ENCODE measurements at places on chromosomes 7 and 10.
A peak's percentile ranks its signal among the peaks of the same experiment; 100 is the strongest.

GRCh38 chr10:124308811-124309210 is 109.9 kb downstream of the OAT start:
- DNase-seq, result no peak

DNA sequence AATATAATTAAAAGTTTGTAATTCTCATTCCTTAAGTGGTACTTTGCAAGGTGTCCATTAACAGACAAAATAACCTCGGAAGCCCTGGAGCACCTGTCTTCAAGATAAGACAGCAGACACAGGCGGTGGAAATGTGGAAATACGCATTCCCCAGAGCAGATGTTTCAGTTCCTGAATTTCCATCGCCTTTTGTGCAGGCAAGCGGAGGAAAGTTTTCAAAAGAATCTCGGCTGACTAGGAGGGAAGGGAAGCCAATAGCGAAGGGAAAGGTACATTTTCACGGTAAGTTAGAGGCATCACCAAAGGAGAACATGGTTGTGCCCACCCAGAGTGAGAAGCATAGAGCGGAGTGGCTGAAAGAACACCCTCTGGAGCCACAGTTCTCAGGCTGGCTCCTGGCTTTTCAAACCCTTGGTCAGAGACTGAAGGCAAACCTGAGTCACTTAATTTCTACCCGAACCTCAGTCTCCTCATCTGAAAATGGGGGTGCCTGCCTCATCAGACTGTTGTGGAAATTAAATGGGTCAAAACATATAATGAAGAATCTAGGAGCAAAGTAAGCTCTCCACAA is 13.6 kb downstream of the CPA1 start:
- no peak for DNase-seq

DNA sequence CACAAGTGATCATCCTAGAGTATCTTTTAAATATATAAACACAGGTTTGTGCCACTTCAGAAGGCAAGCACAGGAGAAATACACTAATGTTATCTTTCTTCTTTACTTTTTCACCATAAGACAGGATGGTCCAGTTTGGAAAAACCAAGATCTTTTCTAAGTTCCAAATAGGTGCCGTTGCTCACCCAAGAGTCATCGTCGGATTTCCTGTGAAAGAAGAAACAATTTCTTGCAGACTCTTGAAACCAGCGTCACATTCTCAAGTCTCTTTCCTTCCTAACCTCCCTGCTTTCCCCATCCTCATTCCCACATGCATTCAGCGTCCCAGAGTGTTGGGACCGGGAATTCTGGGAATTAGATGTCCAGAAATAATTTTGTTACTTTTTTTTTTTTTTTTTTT is 42.8 kb upstream of the GSDME start:
- no peak for DNase-seq

DNA sequence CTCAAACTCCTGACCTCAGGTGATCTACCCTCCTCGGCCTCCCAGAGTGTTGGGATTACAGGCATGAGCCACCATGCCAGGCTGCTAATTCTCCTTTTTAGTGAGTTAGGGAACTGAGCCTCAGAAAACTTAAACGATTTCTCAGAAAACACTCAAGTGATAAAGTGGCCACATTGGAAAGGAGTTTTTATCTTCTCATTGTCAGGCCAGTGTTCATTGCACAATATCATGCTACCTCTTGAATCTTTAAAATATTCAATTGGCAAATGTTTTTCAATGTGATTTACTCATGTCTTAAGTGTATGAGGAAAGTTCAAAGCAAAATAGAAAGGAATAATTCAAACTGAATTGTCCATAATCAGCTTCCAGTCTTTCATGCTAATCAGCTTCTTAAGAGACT is 80.7 kb downstream of the ITGB8 start:
- no peak for DNase-seq

DNA sequence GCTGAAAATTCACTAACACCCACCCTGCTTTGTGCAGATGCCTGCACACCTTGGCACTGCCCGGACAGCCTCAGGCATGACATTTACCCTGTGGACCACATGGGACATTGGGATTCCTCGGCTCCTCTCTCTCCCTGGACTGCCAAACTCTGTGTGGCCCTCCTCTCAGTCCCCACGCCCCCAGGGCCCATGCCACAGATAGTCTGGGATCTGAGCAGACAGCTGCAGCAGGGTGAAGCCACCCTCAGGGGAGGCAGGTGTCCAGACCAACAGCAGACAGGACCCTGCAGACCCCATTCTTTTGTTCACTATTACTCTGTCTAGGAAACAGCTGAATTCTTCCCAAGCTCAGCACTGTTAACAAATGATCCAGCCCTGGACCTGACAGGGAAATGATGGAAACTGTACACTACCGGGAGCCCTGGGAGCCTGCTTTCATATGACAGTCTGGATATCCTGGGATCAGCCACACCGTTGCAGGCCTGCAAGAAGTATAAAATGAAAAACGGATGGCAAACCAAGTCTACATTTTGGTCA is 83.4 kb downstream of the VOPP1 start:
- DNase-seq, result no peak

GRCh38 chr7:8251195-8251594 is 10.8 kb downstream of the ICA1 start:
- DNase-seq, result no peak

DNA sequence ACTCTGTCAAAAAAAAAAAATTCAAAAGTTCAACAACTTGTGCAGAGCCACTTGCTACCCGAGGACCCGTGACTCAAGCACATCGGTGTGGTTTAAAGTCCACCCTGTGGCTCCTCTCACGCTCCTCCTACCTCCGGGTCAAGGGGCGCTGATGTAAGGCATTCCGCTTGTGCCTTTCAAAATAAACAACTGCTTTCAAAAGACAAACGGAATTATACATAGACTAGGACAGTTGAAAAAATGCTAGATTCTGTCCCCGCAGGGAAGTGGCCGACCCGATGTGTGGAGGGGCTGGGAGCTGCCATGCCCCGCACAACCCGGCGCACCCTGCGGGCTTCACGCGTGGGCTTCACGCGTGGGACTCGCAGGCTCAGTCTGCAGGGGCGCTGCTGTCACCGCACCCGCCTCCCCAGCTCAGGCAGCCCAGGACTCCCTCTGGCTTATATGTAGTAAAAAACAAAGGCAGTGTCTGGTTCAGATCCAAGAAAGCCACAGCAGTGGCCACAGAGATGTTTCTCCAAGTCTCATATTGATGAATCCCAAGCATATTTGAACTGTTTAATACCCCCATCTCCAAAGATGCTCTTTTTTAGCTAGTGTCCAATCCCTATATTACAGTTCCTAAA is 239.7 kb upstream of the INHBA start:
- no peak for DNase-seq

DNA sequence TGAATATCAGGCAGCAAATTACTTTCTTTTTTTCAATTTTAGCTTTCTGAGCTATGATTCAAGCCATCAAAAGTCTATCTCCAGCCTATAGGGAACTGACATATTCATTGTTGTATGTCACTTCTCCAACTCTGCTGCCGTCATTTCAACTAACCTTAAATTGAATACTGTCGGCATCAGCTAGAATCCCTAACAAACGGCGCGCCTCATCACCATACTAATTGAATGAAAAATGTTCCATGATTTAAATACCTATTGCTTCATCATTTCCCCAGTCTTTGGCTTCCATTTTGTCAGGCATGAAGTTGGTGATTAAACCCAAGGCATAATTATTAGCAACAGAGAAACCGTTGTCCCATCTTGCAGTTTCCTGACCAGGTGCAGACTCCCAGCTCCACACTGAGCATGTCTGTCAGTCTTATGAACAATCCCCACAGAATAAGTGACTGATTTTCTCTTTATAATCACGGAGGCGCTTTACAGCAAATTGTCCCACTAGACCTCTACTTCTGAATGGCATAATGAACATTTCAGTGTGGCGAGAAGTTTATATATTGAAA is 83.5 kb upstream of the NPY start:
- no peak for DNase-seq

- DNase-seq, result no peak
Measured at GRCh38 chr7:4814433-4814832, 39.0 kb downstream of the AP5Z1 start.

DNA sequence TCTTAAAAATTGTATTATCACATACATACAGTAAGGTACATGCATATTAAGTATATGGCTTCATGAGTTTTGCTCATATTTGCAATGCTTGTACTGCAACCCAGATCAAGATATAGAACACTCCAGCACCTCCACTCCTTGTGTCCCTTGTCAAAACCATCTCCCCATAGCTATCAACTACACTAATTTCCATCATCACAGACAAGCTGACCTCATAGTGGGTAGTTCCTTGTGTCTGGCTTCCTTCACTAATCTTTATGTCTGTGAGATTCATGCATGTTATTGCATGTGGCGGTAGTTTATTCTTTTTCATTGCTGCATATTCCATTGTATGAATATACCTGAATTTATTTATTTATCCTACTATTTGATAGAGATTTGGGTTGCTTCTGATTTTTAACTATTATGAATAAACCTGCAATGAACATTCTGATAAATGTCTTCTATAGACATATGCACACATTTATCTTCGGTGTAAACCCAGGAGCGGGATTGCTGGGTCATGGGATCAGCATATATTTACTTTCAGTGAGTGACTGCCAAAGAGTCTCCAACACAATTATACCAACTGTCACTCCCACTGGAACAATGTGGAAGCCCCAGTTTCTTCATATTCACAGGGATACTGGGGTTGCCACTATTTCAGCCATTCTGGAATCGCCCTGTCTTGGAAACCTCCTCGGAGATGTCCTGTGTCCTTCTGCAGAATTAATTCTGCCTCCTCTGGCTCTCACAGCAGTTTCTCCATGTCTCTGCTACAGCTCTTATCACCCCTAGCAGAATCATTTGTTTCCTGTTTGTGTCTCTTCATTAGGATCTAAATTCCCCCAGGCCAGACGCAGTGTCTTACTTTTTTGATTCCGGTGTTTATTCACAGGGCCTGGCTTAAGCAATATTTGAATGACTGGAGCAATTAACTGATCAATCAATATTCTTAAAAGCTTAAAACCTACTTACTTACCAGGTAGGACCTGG is 14.7 kb upstream of the ADAM12 start:
- DNase-seq, result no peak

GRCh38 chr7:85041605-85042216 is 145.1 kb downstream of the SEMA3D start:
- peak; percentile 47 for DNase-seq

DNA sequence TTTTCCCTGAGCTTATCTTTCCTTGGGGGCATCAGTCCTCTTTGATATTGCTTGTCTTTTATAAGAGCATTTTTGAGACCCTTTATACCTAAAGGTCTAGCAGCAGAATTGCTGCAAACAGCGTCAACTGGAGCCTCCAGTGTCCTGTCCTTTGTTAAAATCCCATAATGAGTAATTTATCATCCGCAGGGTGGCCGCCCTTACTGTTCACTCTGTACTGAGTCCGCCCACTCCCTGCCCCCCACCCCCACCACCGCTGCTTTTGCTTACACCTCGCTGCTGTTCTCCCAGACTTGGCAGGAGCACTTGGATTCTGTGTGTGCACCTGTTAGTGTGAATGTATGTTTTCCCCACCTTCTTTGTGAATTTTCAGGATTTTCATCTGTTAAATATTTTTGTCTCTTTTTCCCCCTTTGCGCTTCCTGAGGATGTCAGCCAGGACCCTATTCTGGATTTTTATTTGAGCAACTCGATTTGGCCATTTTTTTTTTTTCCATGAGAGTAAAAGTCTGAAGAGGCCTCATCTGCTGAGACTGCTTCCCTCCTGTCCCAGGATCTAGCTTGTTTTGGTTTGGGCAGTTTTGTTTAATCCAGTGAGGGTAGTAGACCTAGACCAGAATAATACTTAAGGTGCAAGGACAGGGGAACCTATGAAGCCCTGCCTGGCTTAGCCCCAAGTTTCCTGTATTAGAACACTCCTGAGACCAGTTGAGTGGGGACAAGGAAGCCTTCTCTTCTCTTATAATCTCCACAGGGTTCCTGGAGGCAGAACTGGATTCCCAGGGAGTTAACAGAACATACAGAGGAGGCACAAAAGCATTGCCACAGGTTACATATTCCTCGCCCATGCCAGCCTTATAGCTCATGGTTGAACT is 8.2 kb downstream of the AGFG2 start:
- no peak for DNase-seq

GRCh38 chr7:155371884-155372781 is 74.5 kb downstream of the INSIG1 start:
- DNase-seq, result no peak

DNA sequence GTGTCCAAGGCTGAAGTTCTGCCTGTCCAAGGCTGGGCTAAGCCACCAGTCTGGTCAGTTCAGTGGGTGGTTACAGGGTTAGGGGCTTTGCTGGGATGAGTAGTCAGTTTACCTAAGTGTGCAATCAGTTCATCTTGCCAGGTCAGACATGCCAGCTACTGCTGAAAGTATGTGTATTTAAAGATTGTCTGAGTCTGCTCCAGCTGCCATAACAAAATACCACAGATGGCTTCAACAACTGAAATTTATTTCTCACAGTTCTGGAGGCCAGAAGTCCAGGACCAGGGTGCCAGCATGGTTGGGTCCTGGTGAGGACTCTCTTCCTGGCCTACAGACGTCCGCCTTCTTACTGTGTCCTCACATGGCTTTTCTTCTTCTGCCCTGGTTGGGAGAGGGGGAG is 52.4 kb upstream of the TNS3 start:
- DNase-seq, result no peak

DNA sequence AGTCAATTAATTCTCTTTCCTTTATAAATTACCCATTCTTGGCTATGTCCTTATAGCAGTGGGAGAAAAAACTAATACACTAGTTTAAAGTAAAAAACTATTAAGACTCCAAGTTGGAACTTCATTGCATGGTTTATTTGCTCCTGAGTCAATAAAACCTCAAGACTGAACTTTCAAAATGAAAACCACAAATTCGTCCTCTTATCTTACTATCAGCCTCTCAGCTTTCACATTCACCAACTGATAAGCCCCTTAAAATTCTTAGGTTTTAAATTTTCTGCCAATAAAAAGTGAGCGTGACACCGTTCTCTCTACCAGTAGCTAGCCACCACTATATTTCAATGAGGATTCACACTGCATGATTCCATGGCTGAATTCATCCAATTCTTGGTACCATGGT is 346.4 kb upstream of the NPSR1 start:
- DNase-seq, result no peak

- no peak for DNase-seq
Measured at GRCh38 chr10:11861341-11861740, 38.2 kb downstream of the PROSER2 start.

GRCh38 chr10:14580671-14581332 is 193.9 kb downstream of the FAM107B start:
- DNase-seq, result no peak

DNA sequence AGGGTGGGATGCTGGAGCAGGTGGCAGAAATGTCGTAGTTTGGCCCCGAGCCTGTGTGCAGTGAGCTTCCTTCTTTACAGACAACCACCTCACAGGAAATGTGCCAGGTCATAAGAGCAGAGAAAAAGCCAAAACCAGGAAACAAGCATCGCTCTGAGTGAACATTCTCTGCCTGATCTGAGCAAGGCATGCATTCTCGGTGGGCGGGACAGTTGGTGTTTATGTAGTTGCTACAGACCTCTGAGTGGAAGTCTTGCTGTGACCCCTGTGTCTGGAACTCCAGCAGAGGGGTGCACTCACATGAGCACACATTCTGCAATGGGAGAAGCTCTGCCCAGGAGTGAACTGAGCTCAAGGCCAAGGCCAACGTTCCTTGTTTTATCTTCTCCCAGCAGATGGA is 230.1 kb downstream of the TCERG1L start:
- DNase-seq, result no peak

GRCh38 chr10:33441561-33441960 is 107.1 kb upstream of the NRP1 start:
- no peak for DNase-seq

GRCh38 chr7:28272461-28272877 is 91.9 kb upstream of the JAZF1 start:
- peak; percentile 5 for DNase-seq

Measured in HFF-Myc (cell line).